ENCODE measurements at places on chromosomes 7 and 10. TPM values are rescaled to one million over a fixed set of nuclear protein-coding genes. Genes with fewer than 3 reads are reported as not detected.

Gene ZNF425
- polyA plus RNA-seq: 1.8 TPM

Gene XPNPEP1
- 18.7 TPM for polyA plus RNA-seq

Gene C10orf67
- polyA plus RNA-seq: not detected

Gene TEX47
- not detected for polyA plus RNA-seq

GRCh38 chr7:33128631-33128989 lies 754 bp upstream of the BBS9 start:
- DNase-seq: no peak

DNA sequence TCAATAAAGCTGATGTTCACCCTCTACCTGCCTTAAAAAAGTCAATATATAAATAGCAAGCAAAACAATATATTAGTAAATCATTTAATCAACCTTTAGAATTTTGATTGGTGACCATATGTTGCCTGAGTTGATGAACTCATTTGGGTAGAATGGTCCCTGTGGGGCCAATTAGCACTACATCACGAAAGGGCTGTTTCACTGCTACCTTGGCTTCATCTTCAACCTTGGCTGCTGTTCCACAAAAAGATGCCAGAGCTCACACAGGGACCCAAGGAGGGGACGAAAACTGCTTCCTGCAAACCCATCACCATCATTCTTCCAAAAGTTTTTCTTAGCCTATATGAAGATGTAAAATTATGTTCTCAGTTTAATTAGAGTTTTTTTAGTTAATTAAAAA lies 35.4 kb upstream of the HBP1 start:
- DNase-seq: no peak

DNA sequence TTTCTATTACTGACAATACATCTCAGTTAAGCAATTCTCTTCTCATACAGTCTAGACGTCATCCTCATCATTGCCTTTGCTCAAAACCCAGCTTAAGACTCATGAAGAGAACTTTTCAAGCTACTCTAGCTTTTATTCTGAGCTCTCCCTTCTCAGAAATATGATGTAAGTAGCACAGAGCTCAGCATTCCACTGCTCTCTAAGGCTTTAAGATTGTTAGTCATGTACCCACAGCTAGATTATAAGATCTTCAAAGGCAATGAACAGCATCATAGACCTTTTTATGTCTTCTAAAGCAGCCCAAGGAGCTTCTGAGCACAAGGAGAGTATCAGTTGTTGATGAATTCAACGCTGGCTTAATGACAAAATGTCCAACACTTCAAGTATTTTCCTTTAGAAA lies 119.3 kb downstream of the NRP1 start:
- no peak for DNase-seq

DNA sequence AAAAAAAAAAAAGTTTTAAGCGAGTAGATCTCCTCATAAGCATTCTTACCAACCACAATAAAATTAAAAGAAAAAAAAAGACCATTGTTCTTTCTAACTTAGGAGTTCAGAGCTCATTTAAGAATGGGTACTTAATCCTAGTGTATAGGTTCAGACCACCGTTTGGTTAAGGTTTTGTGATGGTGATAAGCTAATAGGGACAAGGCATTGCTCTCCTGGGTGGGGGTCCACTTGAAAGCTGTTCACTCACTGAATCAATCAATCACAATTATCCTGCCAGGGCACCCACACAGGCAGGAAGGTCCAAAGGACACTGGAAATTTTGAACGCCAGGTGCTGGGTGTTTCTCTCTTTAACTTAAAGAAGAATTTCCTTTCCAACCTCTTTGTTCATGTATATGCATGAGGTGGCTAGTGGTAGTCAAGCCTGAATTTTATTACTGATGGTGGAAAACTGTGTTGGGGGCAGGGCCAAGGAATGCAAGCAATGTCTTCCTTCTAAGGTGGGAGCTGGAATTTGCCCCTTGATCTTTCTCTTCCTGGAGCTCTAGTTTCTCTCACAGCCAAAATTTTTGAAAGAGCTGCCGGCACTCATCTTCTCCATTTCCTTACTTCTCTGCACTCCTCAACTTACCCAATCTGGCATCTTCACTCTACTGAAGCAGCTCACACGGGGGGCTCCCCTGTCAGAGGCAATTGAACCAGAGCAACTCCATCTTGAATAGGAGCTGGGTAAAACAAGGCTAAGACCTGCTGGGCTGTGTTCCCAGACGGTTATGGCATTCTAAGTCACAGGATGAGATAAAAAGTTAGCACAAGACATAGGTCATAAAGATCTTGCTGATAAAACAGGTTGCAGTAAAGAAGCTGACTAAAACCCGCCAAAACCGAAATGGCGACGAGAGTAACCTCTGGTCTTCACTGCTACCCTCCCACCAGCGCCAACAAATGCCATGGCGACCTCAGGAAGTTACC lies 7.5 kb upstream of the FAM131B start:
- no peak for DNase-seq

- DNase-seq: no peak
Measured at GRCh38 chr7:106462365-106462859, 177.6 kb upstream of the NAMPT start.

GRCh38 chr10:8235253-8236027 lies 181.0 kb downstream of the GATA3 start:
- DNase-seq: no peak

- DNase-seq: no peak
Measured at GRCh38 chr7:88042157-88042556, 108.1 kb downstream of the ADAM22 start.

- no peak for DNase-seq
Measured at GRCh38 chr10:113021268-113022040, 71.4 kb downstream of the TCF7L2 start.

DNA sequence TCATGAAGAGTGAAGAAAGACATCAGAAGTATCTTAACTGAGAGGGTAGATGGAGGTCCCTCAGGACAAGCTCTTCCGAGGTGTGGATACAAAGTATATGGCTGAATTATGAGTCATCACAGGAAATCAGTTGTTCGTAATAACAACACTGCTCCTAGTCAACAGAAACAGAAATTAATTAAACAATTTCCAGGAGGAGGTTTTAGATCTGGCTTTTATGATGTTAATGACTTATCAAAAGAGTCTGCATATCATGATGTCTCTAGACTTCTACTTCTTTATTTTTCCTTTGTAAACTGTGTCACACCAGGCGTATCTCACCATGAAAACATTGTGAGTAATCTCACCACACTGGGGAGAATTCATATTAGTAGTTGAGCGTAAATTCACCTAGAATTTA lies 31.2 kb downstream of the OSBPL3 start:
- DNase-seq: no peak

- DNase-seq: peak; percentile 24
Measured at GRCh38 chr7:28096713-28097112, 83.9 kb downstream of the JAZF1 start.

DNA sequence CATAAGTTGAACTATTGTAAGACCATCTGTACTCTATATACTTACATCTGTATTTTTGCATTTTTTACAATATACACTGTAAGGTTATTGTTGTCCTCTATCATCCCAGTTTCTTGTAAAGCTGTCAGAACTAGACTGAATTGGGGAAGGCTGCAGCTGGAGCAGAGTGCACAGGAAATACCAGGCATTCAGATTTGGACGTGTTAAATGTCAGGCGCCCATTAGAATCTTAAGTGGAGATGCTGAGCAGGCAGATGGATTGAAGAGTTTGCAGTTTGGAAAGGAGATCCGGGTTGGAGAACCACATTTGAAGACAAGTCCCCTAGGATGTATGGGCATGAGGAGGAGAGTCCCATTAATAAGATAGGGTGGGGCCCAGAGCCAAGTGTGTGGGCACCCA lies 40.4 kb downstream of the MTURN start:
- no peak for DNase-seq

DNA sequence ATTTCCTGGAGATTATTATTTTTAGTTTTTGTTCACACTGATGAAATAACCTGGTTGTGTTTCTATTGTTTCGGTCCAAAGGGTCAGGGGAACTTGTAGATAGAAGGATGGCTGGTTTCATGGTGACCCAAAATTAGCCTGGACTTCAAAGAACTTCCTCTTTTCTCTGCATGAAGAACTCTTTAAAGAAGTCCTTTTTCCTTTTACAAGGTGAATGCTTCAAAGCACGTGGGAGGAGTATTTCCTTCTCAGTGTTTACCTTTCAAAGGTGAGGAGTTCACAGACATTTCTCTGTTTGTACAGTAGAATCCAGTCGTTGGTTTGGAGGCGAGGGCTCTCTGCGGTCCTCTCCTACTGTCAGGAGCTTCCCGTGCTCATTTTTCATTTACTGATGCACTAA lies 561.7 kb downstream of the GATA3 start:
- DNase-seq: no peak

All from naive thymus-derived CD8-positive, alpha-beta T cell (primary cell).